ENCODE measurements at places on chromosomes 5 and 9.

DNA sequence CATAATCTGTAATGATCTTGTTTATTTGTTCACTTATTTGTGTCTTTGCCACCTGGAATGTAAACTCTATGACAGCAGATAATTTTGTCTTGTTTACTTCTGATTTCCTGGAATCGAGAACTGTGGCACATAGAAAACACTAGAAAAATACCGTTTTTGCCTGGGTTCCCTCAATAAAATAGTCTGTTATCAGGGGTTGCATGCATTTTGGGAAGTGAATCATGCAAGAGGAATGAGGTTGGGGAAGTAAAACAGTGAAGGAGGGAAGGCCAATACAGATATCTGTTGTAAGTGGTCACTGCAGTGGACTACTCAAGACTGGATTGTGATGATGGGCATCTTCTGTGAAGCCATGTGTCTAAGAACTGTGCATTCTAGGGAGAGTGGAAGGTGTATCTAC is 45.2 kb upstream of the IL6ST start:
- no peak for DNase-seq

DNA sequence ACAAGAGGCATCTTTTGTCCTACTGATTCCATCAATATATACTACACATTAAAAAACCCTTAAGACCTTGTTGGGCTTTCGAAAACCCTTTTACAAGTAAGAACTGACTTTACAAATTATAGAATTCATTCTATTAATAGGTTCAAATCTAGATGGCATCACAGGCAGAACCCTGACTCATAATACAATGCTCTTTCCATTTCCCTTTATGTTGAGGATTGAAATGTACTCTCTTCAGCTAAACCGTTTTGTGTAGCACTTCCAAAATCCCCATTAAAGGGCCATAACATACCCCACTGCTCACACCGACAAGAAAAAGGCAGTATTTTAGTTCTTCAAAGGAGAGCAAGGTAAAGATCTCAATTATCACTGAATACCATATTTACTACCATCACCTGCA is 11.2 kb downstream of the CSNK1A1 start:
- no peak for DNase-seq

DNA sequence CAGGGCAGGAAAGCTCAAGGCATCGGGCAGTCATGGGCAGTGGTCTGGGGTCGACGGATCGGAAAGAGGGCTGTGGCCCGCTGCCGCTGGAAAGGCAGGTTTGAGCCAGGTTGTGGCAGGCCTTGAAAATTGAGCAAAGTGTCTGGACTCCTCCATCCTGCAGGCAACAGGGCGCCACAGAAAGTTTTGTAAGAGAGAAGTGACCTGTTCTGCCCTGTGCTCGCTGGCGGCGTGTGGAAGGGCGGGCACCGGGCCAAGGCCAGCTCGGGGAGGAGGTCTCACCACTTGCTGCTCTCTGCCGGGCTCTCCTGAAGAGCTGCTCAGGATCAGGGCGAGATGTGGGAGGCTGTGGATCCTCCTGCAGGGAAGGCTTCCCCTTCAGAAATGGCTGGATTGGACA is 41.4 kb upstream of the FAT2 start:
- DNase-seq, result no peak

- no peak for DNase-seq
Observed at GRCh38 chr9:131810351-131811170, 70.7 kb upstream of the RAPGEF1 start.

GRCh38 chr9:88746029-88746742 is 211.2 kb downstream of the NXNL2 start:
- DNase-seq, result peak; percentile 82

DNA sequence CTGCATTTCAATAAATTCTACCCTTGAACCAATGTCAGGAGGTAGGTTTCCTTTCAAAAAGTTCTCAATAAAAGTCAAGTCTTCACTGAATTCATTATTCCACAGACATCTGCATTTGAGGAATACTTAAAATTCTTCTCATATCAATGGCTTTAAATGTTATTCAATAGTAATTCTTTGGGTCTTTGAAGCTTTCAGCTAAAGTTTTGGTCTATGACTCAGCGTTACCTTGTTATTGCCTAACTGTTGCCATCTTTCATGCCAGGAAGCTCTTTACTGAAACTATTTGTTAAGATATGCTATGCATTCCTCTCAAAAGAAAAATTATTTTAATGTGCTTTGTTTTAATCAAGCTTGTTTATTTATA is 170.5 kb downstream of the NNT start:
- peak; percentile 31 for DNase-seq

- no peak for DNase-seq
Observed at GRCh38 chr5:155957884-155958283, 369.1 kb upstream of the SGCD start.

GRCh38 chr5:103211576-103212561 is 46.7 kb upstream of the MACIR start:
- DNase-seq, result no peak

DNA sequence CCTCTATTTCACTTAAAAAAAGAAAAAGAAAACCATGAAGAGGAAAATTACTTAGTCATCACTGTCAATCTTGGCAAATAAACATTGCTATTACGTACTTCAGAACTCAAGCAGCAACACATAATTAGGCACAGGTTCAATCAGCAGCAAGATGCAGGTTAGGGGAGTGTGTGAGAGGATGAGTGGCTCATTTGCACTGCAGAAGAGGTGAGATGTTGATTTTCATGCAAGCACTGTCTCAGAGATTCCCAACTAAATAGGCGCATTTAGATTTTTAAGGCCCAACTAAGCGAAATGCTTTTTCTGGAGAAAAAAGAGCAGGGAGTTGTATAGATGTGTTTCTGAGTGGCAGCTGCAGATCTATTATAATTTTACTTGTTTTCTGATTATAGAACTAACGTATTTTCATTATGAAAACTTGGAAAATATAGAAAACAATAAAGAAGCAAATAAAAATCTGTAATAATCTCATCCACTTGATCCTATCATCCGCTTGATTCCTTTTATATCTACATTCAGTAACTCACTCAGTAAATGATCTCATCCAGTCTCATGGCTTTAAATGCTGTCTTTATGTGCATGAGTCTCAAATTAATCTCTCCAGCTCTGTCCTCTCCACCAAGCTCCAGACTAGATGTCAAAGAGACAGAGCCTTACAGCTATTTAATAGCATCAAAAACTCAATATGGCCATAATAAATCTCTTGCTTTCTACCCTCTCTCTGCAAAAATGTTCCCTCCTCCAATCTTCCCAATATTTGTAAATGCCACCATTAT is 162.5 kb downstream of the ZNF462 start:
- DNase-seq, result no peak

GRCh38 chr5:151156507-151157420 is 815 bp downstream of the ANXA6 start:
- DNase-seq, result no peak

GRCh38 chr5:11507156-11507910 is 396.9 kb downstream of the CTNND2 start:
- DNase-seq, result no peak

GRCh38 chr9:83459830-83460229 is 78.4 kb downstream of the FRMD3 start:
- DNase-seq, result no peak

- no peak for DNase-seq
Observed at GRCh38 chr5:90174236-90174635, 235.3 kb downstream of the CETN3 start.

DNA sequence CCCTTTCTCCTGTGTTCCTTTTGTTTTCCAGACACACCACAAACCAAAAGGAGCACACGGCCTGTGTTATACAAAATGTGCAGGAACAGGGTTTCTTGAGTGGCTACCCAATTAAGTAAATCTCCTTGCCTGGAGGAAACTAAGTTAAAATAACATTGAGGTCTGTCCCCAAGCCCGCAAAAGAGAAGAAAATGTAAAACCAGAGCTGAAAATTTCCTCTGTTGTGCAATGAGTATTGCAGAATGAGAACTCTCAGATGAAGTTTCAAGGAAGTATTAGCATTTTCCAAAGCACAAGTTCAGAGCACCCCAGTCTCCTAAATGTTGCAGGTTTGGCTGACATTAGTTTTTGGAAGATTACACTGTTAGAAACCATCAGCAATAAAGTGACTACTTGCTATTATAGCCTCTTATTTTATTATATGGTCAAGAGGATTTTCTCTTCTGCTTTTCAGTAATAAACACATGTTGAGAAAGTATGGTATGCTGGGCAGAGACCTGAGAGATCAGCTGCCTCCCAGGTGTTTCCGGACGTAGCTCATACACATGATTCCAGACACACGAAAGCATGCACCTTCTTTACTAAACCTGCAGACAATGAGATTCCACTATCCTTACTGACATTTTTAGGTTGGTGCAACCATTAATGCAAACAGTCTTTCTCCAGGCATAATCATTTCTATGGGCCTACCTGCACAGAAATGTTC is 161.3 kb downstream of the SNCAIP start:
- no peak for DNase-seq

GRCh38 chr9:16653491-16654399 is 216.7 kb downstream of the BNC2 start:
- DNase-seq, result no peak

DNA sequence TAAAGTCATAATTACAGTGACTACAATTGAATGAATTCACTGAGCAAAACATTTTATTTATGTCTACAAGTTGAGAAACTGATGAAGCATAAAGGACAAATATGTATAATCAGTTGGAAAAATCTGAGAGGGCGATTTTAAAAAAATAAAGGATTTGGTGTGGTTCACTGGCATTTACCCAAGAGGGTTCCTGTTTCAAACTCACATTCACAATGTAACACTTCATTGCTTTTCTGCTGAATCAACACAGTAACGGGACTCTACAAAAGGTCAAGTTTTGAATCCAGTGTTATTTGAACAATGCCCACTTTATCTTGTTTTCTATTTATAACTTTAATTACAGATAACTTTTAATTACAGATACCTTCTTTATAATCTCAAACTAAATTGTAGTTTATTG is 138.6 kb downstream of the NUDT12 start:
- no peak for DNase-seq

- no peak for DNase-seq
Observed at GRCh38 chr9:137064027-137064879, 6.1 kb downstream of the SAPCD2 start.

GRCh38 chr5:125484272-125484741 is 737.9 kb upstream of the ZNF608 start:
- DNase-seq, result no peak

- no peak for DNase-seq
Observed at GRCh38 chr5:166959766-166960165, 1331.7 kb upstream of the WWC1 start.

GRCh38 chr5:157613385-157614245 is 38.0 kb upstream of the ADAM19 start:
- no peak for DNase-seq

GRCh38 chr9:130765137-130766020 is 69.7 kb upstream of the ABL1 start:
- DNase-seq, result no peak

DNA sequence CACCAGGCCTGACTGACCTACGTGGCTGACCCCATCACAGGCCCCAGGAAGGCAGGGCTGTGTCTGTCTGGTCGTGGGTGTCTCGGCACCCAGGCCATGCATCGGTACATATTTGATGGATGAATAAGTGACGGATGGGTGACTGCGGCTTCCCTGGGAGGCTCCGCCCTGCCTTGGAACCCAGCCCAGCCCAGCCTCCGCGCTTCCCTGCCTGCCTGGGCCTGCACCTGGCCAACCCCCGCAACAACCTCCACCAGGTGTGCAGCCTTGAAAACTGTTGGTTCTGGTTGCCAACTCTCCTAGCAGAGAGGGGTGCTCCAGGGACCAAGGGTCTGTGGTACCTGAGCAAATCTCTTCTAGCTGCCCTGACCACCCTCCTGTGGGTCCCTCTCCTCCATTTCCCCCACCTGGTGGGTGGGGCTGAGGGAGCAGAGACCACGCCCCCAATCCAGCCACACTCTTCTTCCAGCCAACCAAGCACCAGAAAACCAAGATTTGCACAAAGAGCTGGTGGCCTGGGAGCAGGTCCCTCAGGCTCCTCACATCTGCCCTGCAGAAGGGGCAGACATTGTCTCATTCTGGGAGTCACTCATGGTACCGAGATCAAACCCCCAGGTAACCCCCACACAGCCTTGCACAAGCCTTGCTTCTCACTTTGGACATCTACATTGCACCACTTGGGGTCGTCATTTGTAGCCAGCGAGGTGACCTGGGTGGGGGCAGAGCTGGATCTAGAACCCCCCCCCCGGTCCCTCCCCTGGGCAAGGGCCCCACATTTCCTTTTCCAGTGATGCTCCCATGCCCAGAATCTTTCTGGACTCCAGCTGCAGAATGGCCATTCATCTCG is 100.6 kb upstream of the IER5L start:
- no peak for DNase-seq

- DNase-seq, result no peak
Observed at GRCh38 chr9:84785792-84786547, 116.4 kb downstream of the NTRK2 start.

DNA sequence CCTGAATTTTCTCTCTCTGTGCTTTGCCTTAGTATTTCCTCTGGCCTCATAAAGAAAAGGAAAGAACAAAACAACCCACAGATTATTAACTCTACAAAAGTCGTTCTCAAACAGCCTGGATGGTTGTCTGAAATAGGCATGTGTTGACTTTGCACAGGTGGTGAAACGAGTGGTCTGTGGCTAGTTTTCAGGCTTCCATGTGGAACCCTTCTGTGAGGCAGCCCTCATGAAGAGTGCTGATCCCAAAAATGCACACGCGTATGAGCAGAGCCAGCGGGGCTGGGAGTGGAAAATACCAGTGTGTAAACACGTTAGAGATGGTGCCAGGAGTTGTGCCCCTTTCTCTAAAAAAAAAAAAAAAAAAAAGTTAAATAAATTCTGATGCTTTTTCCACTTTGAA is 4.9 kb upstream of the PSAT1 start:
- no peak for DNase-seq

DNA sequence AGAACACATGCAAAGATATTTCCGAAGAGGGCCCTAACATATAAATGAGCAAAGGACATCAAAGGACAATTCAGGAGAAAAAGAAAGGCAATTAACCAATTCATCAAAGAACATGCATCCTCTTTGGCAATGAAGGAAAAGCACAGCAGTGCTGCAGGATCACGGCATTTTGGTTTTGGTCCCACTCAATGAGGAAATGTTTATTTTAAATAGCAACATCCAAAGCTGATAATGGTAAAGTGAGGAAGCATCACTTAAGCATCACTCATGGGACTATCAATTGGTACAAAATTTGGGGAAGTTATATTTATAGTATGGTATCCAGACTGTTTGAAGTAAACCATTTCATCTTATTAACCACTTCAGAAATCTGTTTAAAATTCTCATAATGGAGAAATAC is 5.5 kb upstream of the CXCL14 start:
- no peak for DNase-seq

- DNase-seq, result no peak
Observed at GRCh38 chr5:88322785-88323184, 54.1 kb upstream of the TMEM161B start.

GRCh38 chr5:2633992-2634391 is 117.5 kb downstream of the IRX2 start:
- no peak for DNase-seq

All from non-pigmented ciliary epithelial cell (primary cell).